Effector memory CD4-positive, alpha-beta T cell (primary cell): ENCODE measurements at places on chromosomes 3 and 15.

DNA sequence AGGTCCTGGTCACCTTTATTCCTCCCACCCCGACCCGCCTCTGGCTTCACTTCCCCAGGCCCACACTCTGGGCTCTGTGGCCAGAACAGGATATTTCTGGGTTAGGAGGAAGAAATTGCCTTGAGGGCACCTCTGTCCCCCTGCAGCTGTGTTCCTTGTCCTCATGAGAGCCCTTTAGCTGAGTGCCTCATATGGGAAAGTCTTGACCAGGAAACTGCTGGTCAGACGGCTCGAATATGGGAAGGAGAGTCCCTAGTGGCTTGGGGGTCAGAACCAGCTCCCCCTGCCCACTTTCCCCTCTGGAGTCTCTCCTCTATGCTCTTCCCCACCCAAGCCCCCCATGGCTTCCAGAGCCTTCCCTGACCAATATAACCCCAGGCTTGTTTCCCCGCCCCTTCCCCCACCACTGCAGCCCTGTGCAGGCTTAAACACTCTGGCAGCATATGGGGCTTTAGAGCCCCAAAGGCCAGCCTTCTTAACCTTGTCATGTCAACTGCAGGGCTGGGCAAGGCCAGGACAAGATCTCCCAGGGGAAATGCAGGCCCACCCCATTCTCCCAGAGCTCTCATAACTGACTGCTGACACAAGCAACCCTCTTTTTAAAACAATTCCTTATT is 36.4 kb downstream of the SEC22C start:
- no peak for DNase-seq

- no peak for DNase-seq
Measured at GRCh38 chr3:177237206-177237605, 39.9 kb upstream of the TBL1XR1 start.

- no peak for DNase-seq
Measured at GRCh38 chr3:47984075-47984728, 32.0 kb downstream of the MAP4 start.

DNA sequence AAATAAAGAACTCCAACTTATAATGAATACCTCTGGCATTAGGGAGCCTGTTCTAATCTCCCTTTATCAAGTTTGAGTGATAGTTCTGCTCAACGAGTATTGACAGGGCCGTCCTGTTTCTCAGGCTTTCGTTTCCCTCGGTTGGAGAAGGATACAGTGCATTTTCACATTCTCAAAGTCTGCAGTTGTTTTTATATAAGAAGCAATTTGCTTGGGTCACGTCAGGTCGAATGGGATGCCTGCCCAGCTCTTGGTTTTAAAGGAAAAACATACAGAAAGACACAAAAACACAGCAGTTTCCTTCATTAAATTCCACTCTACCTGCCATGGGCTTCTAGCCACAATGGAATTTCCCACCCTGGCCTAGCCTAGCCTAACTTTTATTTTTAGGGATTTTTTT is 366.3 kb downstream of the TIGIT start:
- DNase-seq: no peak

- no peak for DNase-seq
Measured at GRCh38 chr3:48208076-48208475, 15.2 kb upstream of the CAMP start.

- no peak for DNase-seq
Measured at GRCh38 chr15:60416484-60416883, 18.7 kb upstream of the ANXA2 start.

GRCh38 chr15:99916668-99917223 is 183.5 kb upstream of the LYSMD4 start:
- DNase-seq: no peak

DNA sequence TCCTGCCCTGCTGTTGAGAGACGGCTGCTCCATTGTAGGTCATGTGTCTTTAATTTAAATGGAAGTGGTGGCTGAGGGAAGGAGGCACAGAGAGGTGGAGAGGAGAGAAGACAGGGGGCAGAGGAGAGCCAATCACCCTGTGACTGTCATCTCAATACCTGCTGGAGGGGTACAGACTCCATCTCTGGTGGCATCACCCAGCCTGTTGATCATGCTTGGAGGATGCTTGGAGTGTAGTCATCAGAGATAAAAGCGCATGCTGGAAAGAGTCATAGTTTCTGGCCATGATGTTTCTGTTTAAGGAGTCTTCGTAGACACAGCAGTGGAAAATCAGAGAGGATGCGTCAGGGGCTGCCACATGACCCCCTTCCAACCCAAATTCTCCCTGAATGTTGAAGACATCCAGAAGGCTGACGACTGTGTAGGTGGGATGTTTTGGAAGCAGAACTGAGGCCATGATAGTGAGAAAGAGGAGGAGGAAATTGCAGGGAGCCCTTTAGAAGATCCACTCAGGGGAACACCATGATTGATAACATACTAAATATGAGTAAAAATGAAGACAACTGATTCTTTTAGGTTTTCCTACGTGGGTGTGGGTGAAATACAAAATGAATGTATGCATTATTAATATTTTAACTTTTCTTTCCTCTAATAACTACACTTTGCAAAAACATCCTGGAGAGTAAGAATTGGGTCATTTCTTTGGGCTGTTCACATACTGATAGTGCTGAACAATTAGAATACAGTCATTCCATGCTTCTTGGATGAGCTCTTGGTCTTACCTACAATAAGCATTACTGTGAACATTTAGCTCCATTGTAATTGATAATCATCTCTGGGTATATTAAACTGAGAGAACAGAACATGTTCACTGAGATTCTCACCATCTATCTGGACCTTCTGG is 210.6 kb upstream of the ATP10A start:
- DNase-seq: no peak

DNA sequence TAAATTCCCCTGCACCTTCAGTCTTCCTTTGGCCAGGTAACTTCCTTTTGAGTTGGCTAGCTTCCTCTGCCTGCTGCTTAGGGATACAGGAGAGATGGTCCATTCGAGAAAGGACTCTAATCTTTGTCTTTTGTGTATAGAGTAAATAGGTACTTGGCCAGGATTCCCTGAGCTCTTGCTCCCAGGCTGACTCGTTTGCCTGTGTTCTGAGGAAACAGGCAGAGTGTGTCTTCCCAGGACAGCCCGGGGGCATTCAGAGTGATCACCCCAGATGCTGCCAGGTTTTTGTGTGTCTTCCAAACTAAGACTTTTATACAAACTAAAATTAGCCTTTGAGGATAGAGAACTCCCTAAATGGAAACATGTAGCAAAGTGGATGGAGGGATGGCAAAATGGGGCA is 39.5 kb downstream of the TMEM108 start:
- no peak for DNase-seq

GRCh38 chr3:129013491-129013891 is 12.4 kb downstream of the EFCC1 start:
- no peak for DNase-seq

DNA sequence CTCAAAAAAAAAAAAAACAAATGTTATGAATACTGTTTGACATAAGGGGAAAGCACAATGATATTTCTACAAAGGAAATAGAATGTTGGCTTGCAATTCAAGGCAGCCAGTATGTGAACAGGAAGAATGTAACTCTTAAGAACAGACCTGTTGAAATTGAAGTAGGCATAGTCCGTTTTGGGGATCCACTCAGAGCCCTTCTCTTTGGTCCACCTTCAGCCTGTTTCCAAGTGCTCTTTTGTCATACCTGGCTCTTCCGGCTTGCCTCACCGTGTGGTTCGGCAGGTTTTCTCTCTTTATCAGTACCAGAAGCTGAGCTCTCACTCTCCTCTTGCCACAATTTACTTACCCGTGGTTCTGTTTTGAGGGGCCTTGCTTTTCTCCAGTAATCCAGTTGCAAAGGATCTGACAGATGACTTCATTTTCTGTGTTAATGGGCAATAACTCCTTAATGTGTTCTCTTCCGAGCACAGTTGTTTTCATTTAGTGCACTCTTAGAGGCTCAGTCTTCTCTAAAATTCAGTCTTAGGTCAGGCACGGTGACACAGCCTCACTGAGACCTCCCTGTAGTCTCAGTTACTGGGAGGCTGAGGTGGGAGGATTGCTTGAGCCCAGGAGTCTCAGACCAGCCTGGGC is 6.7 kb downstream of the ABHD17C start:
- no peak for DNase-seq

GRCh38 chr3:188088948-188089685 is 64.8 kb upstream of the LPP start:
- no peak for DNase-seq

- peak; percentile 56 for DNase-seq
Measured at GRCh38 chr3:46812237-46812791, 50.9 kb downstream of the MYL3 start.

- no peak for DNase-seq
Measured at GRCh38 chr15:57196865-57197264, 179.4 kb upstream of the CGNL1 start.

DNA sequence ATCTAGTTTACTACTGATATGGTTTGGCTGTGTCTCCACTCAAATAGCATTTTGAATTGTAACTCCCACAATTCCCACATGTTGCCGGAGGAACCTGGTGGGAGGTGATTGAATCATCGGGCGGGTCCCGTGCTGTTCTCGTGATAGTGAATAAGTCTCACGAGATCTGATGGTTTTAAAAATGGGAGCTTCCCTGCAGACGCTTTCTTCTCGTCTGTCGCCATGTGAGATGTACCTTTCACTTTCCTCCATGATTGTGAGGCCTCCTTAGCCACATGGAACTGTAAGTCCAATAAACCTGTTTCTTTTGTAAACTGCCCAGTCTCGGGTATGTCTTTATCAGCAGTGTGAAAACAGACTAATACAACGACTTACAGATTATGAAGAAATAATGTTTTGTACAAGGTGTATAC is 35.6 kb upstream of the PYDC2 start:
- DNase-seq: no peak

GRCh38 chr3:46213201-46213600 is 5.1 kb upstream of the CCR1 start:
- DNase-seq: no peak

- no peak for DNase-seq
Measured at GRCh38 chr3:9837701-9838582, 5.9 kb downstream of the RPUSD3 start.

DNA sequence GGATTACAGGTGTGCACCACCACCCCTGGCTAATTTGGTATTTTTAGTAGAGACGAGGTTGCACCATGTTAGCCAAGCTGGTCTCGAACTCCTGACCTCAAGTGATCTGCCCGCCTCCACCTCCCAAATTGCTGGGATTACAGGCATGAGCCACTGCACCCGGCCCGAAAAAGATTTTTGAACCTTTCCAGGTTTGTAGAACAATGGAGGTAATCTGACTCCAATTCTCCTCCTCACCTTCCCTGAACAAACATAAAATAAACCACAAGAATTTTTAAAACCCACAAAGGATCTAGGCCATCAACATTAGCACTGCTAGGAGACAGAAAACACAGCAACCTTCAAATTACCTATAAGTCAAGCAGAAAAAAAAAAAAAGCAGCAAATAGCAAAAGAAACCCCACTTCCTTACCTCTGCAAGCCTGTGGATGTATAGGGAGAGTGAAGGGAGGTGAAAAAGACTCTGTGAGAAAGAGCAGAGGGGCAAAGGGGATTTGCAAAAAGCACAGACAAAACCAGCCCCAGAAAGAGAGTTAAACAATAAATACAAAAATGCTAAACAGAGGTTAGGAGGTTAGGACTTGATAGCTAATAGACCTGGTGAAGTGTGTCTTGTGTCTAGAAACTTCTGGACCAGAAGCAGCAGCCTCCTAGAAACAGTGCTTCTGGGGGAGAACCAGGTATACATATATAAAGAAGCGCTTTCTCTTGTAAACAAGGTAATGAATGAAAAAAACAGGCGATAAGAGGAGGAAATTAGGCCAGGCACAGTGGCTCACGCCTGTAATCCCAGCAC is 32.1 kb downstream of the TFDP2 start:
- no peak for DNase-seq

DNA sequence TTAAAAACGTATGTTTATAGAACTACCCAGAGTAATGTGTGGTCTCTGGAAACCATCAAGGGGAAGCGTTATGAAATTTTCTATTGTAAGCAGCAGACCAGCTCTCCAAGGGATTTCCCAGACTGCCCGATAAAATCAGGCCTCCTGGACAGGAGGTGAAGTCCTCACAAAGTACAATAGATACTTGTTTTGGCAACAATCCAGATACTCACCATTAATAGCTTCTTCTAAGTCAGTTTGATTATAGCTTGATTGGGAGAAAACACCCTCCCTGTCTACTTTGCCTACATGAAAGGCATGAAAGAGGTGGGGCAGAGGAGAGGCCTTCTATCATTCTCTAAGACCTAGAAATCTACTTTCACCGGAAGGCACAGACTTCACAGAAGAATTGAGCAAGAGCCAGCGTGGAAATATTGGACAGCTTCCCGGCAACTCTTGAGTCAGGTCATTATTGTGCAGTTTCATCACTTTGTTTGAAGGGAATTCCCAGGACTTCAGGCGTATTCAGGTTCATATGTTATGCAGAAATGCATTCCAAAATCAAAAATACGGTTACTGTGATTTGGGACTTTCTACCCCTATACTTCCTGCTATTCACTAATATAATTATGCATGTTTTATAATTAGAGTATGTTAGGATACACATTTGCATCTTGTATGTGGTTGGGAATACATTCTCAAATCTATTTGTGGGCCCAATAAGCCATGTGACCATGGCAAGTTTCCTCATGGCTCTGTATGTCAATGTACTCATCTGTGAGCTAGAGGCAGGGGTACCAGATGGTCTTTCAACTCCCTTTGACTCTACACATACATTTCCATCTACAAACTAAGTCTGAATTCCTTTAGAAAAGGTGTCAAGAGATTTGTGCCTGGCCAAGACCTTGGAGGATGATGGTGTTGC is 103.5 kb downstream of the CD47 start:
- no peak for DNase-seq

DNA sequence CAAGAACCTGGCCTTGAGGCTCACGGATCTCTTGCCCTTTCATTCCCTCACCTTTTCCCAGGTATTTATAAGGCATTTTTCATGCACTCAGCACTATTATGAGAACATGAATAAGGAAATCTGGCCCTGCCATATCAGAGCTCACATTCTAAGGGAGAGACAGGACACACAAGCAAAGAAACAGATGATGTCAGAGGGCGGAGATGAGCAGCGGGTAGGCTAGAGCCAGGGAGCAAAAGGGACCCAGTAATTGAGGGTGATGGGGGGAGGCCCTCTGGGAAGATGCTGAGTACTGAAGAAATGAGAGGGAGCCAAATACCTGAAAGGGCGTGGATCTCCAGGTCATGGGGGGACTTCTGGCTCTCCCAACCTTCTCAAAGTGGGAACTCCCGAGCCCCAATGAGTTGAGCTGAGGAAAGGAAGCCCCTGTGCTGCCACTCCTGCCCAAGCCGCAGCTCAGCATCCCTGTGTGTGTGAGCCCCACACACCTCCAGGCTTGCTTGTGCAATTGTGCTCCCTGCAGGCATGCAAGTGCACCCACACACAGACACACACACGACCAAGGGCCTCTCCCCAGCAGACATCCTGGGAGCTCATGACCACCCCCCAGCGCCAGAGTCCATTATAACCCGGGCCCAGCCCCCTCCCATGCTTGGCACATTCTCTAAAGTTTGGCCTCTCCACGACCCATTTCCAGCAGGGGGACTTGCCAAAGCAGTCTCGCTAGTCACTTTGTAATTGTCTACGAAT is 81.4 kb upstream of the PXYLP1 start:
- no peak for DNase-seq

- no peak for DNase-seq
Measured at GRCh38 chr3:30604093-30604492, 2.3 kb upstream of the TGFBR2 start.
